Right lobe of liver (tissue), 6 donors: ENCODE measurements at places on chromosomes 1 and 21.

GRCh38 chr1:77007675-77008074 lies 140.4 kb downstream of the ST6GALNAC5 start:
- no peak for DNase-seq

- DNase-seq = no peak
These were observed 8.7 kb upstream of the COX20 start for GRCh38 chr1:244826712-244827111.

DNA sequence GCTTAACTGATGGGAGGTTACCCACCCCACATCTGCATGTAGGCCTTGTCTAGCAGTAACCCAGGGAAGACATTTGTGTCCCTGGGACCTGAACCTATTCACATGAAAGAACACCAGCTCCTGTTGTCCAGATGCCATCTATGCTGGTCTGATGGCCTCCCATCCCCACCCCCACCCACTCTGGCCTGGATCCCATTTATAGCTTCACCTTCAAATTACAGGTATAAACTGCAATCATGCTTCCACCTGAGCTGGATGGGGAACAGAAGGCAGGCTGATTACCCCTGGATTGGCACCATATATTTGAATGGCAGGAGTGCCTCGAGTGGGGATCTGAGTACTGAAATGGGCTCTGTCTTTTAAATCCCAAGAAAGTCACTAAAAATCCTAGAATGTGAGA lies 312.7 kb upstream of the USP24 start:
- DNase-seq = no peak

GRCh38 chr1:67338642-67339041 lies 31.0 kb downstream of the IL12RB2 start:
- DNase-seq = no peak

DNA sequence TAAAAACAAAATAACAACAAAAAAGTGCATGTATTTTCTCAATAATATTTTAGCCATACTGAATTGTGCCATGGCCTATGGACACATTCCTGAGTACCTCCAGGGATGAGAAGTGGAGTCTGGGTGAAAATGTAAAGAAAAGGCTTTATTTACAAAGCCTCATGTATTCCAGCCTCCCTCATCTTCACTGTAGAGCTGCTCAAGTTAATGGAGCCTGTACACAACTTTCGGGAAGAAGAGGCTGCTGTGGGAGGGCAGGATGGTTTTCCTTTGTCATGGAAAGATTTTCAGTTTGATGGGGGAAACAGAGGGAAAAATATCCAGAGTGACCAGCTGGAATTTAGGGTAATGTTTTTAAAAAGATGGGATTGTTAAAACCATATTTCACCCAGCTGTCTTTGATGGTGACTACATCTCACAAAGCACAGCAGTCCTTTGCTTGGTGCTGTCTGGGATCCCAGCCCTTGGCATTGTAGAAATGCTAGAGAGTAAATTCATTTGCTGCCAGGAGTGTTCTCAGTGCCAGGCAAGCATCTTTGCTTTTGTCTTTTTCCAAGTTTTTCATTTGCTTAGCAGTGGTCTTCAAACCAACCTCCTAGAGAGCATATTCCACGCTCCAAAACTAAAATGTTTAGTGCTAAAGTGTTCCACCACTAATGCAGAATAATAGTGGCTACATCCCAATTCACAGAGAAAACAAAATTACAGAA lies 54.9 kb downstream of the DPT start:
- no peak for DNase-seq

GRCh38 chr1:181113059-181113641 lies 24.6 kb downstream of the IER5 start:
- no peak for DNase-seq

- DNase-seq = no peak
These were observed 10.9 kb downstream of the LSS start for GRCh38 chr21:46217511-46218196.

DNA sequence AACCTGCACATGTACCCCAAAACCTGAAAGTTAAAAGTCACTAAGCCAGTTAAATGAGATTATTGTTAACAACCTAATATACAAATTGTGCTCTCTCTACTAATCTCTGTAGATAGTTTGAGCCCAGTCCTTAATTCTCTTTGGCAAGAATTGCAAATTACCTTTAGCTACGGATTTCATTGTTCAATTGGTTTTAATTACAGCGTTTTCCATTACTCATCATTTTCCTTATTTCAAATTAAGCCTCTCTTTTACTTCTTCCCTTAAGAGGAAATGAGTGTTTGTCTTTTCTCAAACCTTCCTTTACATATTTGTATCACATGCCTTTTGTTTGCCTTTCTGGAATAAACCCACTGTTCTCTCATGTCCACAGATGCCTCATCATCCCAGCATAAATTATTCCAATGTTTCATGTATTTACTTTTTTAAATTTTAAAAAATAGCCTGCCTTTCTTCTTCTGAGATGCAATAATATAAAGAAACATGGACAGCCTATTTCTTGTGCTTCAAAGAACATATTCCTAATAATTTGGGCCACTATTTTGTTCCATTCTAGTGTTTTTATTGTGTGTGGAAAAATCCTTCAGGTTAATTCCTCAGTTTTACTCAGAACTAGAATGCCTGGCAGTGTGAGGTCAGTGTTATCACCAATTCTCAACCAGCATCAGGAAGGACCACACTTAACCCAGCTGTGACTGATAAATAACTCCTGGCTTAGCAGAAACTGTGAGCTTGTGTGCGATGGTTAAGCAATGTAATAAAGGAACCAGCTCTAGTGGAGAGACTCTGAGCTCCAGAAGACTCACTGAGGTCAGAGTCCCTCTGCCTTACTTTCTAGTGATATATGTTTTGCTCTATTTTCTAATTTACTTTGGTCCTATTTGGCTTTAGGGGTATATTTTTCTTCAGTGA lies 600.5 kb downstream of the LTN1 start:
- DNase-seq = no peak

DNA sequence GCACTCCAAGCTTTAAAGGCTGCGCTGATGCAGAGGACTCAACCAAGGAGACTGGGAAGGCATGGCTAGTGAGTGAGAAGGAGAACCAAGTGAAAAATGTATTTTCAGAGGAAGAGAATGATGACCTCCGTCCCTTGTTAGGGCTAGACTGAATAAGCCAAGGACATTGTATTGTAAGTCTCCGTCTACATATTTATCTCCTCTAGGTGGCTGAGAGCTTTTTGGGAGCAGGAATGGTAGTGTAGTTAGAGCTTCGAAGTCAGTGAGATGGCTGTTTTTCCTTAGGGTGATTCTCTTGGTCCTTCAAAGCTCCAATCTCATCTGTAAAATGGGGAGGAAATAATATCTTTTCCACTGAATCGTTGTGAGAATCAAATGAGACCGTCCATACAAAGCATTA lies 37.6 kb downstream of the ZBTB40 start:
- DNase-seq = no peak

DNA sequence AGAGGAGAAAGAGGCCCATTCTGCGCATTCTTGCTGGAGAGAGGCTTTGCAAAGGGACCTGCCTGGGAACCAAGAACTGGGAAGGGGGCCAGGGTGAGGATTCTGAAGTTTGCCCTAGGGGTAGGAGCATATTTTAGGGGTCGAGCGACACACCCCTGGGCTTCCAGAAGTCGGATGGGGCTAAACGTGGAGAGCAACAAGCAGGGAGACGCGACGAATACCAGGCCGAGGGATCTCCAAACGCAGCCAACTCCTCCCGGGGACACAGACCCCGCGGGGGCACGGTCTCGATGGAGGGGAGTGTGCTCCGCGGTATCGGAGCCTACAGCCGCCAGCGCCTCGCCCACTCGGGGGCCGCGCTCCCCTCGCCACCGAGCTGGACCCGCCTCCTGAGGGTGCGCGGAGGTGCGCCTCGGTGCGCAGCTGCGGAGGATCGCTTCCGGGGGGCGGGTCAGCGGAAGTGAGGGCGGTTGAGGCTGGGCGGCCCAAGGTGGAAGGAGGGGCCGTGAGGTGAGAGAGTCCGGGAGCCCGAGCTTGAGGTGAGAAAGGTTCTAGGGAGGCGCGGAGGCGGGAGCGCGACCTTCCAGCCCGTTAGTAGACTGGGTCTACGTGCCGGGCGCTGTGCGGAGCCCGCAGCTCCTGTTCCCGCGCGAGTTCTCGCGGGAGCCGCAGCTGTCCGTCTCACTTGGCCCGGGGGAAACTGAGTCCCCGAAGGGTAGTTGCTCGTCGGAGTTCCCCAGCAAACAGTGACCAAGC lies at the start of gene MTFR1L:
Gene MTFR1L, plus strand, starts transcription at position 464 of the 756 bp plus-strand sequence. CDS start 3,151 bp downstream, outside the sequence.
- DNase-seq = peak; percentile 92

DNA sequence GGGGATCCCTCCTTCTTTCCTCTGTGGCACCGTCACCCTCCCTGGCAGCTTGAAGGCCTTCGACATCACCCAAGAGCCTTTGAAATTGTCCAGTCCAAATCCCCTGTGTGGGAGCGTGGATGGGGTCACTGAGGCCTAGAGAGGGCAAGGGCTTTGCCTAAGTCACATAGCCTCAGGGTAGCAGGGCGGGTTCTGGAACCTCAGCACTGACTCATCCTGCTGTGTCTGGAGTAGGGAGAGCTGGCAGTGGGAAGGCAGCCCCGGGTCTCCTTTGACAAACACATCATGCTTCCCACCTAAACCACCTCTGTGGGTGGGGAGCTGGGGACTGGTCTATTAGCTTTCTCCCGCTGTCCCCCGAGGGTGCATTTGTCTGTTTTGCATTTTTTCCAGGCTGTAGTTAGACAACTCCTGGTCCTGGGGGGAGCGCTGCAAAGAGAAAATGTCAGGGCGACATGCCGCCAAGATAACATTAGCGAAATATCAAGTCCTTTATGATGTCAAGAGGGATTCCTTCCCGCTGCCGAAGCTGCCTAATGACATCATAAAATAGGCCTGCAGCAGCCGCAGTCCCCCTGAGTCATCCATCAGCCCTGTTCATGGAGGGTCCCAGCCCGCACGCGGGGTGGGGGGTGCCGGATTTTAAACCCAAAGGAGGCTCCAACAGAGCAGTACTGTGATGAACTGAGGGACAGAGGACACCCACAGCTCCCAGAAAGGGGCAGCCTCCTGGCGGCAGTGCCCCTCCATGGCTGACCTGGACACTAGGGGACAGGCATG lies 77.0 kb upstream of the POU3F1 start:
- DNase-seq = no peak

DNA sequence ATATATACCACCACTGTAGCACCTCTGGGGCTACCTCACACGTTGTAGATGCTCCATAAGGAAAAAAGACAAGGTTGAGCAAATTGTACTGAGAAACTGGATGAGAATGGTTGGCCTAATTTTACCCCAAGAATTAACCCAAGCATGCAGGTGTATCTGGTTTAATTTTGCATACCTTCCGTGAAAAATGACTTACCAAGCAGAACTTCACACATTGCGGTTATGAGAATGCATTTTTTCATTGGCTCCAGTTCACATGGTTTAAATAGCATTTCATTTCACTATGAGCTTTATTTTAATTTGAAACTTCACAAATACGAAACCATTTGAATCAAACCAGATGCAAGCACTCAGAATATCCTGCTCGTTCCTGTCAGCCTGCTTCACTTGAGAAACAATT lies 512.2 kb downstream of the LTN1 start:
- DNase-seq = no peak

DNA sequence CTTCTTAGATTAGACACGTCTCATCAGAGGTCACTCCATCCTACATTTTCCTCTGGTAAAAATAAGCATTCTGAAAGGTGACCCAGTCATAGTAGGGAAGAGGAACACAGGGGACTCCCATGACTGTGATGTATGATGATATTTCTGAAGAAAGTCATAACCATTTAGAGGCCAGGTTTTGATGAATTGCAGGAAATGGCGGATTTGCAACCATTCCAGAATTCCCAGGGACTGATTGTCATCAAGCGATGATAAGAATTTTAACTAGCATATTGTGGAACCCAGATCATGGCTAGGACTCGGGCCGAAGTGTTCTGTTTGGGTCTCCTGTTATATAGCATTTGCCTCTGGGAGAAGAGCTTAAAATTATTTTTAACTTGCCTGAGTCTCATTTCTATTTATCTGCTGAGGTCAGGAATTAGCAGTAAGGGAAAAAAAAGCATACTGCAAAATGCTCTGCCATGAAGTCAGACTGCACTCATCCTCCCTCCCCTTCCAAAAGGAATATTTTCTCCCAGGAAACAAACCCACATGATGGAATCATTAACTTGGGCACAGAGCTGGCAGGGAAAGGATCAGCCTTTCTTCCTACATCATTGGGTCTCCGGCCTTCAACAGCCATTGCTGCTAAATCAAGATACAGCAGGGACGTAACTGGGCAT lies 286.7 kb downstream of the HLX start:
- no peak for DNase-seq

DNA sequence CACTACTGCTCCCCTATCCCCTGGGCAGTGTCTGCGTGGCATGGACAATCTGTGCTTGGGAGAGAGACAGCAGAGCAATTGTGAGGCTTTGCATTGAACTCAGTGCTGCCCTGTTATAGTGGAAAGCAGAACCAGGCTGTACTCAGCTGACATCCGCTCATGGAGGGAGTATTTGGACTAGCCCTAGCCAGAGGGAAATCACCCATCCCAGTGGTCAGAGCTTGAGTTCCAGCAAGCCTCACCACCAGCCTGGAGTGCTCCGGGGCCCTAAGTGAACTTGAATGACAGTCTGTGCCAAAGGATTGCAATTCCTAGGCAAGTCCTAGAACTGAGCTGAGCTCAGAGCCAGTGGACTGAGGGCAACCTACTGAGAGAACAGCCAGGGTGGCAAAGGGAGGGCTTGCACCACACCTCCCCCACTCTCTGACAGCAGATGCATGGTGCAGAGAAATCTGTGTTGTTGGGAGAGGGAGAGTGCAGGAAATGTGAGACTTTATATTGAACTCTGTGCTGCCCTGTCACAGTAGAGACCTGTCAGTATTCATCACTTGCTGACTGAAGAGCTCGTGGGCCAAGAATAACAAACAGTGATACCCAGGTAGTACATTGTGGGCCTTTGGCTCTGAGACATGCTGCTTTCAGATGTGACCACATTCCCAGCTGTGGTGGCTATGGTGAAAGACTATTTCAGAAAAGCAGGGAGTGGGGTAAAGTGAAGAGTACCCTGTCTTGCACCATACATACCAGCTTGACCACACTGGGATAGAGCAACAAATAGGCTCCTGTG lies 107.7 kb upstream of the SLC5A9 start:
- no peak for DNase-seq

- DNase-seq = no peak
These were observed 134.0 kb downstream of the MIS18A start for GRCh38 chr21:32144851-32145250.

GRCh38 chr1:32884032-32884372 lies 2.3 kb upstream of the HPCA start:
- DNase-seq = no peak

GRCh38 chr1:60981357-60981756 lies 101.0 kb upstream of the NFIA start:
- peak; percentile 55 for DNase-seq

- peak; percentile 62 for DNase-seq
These were observed 58.1 kb downstream of the SSBP3 start for GRCh38 chr1:54347955-54348699.

DNA sequence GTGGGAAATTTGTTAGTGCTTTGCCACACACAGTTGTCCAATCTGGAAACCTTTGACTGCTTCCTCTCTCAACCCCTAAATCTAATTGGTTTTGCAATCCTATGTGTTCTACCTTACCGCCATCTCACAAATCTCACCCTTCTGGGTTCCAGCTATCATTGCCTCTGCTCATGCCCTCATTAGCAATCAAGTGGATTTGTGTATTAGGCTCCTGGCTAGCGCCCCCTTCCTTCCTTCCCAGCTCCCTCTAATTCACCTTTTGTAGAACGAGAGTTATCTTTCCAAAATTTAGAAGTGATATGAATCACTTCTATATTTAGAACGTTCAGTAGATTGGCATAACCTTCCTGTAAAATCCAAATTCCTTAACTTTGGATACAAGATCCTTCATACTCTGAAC lies 18.6 kb downstream of the FMO1 start:
- DNase-seq = no peak
